ENCODE measurements at places on chromosomes 16 and 17.

- peak; percentile 66 for DNase-seq
These were observed 453 bp upstream of the WFIKKN1 start for GRCh38 chr16:630249-630814.

DNA sequence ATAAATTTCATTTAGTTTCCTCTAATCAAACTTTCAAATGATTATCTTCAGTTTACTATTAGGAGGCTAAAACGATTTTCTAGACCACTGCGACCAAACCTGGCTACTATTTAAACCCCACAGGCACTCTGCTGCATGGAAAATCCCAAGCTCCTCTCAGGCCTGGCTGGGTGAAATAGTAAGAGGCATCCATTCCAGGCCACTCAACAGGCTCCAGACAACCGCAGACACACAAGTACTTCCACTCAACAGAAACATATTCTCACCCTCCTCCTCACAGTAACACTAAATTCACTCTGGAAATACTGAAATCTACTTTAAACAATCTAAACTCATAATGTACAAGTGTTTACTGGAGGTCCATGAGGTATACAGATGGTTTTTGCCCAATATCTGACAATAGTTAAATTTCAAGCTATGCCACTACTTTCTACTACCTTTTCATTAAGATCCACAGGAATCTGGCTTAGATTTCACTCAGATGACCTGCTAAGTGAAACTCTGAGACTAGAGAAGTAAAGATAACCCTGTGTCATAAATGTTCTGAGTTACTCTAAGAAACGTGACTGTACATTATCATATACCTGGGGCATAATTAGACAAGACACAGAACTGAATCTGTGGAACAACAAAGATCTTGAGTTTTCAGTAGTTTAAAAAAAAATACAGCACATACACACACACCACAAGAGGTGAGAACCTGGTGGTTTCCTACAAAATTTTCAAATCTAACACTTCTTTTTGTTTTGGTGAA is 10.4 kb downstream of the VPS53 start:
- no peak for DNase-seq

DNA sequence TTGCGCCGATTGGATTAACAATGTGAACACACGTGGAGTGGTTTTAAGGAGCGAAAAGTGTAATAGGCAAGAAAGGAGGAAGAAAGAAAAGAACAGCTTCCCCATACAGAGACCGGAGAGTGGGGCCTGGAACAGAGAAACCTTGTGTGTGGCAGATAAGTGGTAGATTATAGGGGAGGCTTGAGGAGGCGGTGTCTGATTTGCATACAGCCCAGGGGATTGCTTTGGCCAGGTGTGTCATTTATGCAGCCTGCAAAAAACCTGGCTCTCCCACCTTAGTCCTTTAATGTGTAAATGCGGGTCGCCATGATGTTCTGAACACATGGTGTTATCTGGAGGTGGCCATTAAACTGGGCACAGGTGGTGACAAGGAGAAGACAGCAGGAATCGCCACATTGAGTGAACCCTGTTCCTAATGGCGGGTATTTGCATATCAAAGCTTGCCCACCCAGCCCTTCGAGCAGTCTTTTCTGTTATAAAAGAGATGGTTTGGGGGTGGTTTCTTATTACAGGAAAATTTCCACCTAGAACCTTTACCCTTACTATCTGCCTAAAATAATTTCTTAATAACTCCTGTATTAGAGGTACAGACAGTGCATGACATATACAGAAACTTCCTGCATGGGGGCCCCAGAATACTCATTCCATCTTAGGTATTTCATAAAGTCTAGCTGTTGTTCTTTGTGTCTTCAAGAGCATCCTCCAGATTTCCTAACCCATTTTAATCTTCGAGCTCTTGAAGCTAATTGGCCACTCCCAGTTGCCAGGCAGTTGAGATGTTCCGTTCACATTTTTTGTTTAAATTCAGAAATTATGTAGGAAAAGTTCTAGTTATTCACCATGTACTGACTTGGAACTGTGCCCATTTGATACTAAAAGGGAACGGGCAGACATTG is 292.5 kb downstream of the RBFOX1 start:
- DNase-seq: no peak

- no peak for DNase-seq
These were observed 419.1 kb downstream of the CA10 start for GRCh38 chr17:51739245-51739886.

GRCh38 chr17:35801583-35802224 is 6.3 kb upstream of the MMP28 start:
- DNase-seq: peak; percentile 75

GRCh38 chr16:65064131-65064530 is 57.7 kb downstream of the CDH11 start:
- no peak for DNase-seq

DNA sequence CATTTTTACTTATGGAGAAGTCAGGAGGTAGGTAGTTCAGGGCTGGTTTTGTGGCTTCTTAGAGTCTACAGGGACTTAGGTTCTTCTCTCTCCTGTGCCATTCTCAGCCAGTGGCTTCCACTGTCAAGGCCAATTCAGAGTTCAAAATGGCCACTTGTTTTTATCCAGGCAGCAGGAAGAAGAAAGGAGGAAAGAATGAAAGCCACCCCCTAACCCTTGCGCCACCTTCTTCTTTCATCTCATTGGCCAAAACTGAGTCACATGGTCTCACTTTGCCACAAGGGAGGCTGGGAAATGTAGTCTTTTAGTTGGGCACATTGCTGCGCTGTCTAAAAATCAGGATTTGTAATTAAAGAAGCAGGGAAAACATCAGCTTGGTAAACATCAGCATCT is 60.8 kb upstream of the MED9 start:
- DNase-seq: no peak

DNA sequence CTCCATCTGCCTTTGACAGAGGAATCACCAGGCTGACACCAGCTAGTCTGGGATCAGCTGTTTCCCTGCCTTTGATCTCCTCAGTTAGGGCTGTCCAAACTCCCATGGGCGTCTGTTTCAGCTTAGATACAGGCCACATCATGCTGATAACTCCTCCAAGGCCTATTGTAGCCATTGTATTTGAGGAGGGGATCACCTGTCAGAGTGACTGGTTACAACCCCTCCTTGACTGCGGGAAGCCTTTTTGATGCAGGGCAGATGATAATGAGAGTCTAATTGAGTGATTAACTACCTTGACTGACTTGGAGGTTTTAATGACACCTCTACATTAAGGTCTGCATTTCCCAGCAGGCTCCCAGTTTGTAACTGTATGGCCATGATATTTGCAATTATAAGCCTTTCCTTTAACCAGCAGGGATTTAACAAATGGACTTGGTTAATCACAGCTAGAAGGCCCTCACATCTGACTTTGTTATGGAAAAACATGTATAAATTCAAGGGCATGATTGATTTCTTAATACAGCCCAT is 863.5 kb downstream of the KCNJ2 start:
- DNase-seq: no peak

GRCh38 chr16:66569131-66569530 is 2.9 kb downstream of the CMTM1 start:
- no peak for DNase-seq

DNA sequence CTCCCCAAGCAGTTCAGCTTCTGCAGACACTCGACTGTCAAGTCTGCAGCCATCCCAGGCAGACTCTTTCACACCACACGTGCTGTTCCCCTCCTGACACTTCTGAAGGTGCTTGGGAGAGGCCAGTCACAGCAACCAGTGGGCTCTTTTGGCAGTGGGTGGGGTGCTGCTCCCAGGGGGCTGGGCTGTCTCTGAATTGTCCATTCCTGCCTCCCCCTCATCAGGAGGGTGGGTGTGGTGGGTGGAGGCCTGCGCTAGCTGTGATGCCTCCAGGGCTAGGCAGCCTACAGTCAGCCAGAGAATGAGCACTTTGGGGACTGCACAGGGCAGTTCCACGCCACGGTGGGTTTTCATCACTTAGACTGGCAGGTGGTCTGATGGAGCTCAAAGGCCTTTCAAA is 10.3 kb downstream of the STARD3 start:
- DNase-seq: no peak

DNA sequence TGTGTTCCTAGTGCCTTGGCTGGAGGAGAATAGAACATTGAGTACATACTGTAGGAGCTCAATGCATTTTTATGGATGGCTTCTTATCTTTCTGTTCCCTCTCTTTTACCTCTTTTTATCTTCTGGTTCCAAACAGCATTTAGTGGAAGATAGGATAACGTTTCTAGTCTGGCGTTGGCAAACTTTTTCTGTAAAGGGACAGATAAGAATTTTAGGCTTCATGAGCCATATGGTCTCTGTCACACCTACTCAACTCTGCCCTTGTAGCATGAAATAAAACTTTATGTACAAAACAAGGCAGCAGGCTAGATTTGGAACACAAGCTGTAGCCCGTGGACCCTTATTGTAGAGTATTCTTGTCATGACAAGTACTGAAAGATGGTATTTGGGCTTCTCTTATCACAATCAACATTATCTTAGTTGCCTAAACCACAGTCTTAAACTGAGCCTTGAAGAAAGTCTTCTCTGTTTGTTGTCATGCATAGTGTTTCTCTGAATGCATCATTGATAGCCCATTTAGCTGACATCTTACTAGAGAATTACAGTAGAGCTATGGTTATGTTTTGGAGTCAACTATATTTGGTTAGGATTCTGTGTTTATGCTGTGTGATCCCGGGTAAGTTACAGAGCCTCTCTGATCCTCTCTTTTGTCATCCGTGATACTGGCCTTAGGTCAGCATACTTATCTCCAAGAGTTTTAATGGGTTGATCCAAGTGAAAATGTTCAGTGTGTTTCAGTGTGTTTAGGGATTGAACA is 80.2 kb downstream of the HS3ST4 start:
- DNase-seq: no peak

DNA sequence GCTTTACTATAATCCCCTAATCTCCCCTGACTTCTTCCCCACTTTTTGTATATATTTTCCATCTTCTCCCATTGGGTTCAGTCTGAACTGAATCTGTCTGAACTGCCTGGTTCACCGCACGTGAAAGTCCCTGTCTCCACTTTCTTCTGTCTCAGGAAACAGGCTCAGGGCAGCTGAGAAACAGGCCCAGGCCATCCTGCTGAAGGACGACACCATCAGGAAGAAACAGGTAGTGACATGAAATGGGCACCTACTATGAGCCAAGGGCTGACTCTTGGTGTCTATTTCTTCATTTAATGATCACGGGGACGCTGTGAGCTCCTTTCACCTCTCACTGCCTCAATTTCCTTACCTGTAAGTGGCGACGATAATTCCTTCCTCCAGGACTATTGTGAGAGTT is 90.5 kb upstream of the HSBP1 start:
- no peak for DNase-seq

DNA sequence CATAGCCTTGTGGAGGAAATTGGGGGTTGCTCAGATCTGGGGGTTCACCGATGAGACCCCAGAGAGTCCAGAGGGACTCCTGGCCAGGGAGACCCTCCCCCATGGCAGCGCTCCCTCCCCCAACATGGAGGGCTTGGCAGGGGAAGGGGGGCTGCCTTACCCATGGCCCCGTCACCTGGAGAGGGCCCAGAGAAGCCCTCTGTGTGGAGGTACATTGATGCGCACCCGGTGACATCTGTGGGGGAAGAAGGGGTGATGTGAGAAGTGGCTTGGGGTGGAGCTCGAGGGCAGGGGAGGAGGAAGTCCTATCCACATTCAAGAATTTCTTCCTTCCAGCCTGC is 16.2 kb downstream of the ETV4 start:
- no peak for DNase-seq
